Retina (tissue), 1 donor: ENCODE measurements at places on chromosomes 3 and 15.

GRCh38 chr3:134611516-134611915, 39.3 kb downstream of the KY start:
- peak; percentile 4 for DNase-seq

DNA sequence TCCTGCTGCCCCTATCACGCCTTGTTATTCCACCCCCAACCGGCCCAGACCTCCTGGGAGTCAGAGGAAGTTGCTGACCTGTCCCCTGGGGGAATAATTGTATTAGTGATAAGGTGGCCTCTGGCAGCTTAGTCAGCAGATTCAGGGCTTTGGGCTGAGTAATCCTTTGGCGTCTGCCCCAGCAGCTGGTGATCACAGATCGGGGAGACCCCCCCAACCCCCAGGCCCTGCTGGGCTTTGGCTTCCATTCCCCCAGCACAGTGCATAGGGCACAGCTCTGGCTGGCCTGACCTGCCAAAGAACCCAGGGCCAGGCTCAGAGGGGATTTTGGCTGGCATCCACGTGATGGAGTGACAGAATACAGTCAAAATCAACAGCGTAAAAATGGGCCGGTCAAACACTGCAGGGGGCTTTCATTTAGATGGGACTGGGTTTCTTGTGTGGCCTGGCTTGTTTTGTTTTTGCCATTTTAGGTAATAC, 3.9 kb upstream of the NR2E3 start:
- DNase-seq, result peak; percentile 46

DNA sequence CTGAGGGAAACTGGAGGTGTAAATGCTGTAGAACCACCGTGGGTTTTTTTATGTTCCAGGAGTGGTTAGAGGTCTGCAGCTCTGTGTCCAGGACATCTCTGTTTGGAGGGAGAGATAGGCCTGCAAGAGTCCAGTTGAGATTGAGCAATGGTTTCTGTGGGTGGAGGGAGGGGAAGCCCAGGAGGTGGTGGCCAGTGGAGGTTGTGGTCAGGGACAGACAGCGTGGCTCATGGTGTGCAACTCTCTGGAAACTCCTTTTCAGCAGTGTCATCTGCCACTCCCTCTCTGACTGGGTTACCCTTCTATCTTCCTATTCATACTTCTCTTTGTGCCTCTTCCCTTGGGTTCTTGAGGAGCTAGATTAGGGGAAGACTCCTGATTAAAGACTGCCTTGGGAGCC, 9.6 kb downstream of the XCR1 start:
- DNase-seq, result no peak

DNA sequence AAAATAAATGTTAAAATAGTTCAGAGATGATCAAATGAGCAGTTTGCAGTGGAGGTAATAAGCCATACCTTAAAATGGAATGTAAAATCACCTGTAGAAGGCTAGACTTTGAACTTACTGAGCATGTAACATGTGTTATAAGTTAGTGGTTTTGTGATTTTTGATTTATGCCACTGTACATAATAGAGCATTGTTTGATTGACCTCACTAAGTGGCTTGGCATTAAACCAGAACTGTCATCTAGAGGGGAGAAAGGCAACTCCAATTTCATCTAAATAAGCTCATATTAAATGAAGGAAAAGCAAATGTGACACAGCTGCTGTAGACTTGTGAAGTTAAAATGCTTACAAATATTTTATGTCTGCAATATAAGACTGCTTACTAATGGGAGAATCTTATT, 387.9 kb downstream of the ZIC1 start:
- no peak for DNase-seq

DNA sequence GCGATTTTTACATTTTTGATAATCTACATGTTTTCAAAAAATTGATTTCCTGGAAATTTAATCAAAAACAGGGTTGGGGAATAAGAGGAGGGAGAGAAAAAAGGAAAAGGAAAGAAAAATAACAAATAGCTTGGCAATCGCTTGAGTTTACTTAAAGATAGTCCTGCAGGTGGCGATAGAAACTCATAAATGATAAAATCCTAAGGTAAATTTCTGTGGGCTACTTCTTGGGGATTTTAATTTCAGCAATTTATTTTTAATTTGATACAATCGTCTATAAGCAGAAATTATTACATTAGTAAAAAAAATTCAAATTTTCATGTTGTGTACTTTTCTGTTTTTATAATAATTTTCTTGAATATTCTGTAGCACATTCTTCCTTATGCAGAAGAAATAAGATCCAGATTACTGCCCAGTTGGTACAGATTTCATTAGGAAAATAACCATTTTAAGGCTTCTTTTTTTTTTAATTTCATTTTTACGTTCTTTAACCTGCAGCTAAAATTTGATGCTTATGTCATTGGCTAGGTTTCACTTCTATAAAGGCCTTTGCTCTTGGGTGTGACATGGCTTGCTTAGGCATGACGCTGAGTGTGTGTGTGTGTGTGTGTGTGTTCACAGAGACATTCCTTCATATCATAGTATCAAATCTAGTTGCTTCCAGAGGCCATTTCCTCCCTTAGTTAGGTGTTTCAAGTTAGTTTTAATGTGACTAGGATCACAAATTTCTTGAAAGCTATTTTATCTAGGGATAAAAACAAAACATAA, 181.8 kb downstream of the MCTP2 start:
- DNase-seq, result peak; percentile 24

DNA sequence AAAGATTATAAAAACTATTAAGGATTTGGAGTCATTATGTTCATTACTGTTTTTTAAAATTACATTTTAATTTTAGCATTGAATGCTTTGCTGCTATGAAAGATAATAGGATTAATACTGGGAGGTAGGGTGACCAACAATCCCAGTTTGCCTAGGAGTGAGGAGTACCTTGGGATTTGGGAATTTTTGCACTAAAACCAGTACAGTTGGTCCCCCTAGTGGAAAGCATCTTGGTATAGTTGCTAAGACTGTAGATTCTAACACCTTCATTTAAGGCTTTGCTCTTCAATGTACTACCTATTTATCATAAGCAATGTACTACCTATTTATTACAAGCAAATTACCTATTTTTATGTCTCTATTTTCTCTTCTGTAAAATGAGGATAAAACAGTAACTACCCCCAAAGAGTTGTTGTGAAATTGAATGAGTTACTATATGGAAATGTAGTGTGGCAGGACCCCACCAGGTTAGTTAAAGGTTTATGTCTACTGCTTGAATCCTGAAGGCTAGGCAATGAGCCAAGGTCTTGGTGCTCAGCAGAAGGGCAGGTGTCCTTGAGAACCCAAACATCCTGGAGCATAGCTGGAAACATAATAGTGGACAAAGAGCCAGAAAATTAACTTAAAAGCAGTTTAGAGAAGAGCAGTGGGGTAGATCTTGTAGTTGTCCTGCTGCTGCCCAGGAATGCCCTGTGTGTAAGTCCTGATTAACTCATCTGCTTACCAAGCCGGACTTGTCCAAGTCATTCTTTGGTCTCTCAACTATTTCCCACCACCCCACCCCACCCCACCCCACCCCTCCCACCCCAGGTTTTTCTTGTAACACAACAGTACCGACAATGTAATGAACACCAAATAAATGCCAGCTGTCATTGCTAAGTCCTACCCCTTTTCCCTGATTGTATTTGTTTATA, 49.2 kb upstream of the NMD3 start:
- no peak for DNase-seq
